ENCODE measurements at places on chromosomes 4 and X. TPM values are rescaled to one million over a fixed set of nuclear protein-coding genes. Genes with fewer than 3 reads are reported as not detected.

GRCh38 chr4:26992657-26993361, 132.2 kb downstream of the STIM2 start:
- H3K27me3 ChIP-seq, result no peaks in the 10 kb centered on the region
- peaks cover 6% of the 10 kb centered on the region for H3K4me1 ChIP-seq
- no peak overlapping the region for H3K4me3 ChIP-seq
- no peaks in the 10 kb centered on the region for H3K36me3 ChIP-seq
- peak; percentile 95 for DNase-seq
- H3K27ac ChIP-seq, result peak overlapping the region; percentile 38

GRCh38 chrX:30246769-30247489, at the start of gene MAGEB1:
TSS of gene MAGEB1 (plus strand) at chrX:30247146. CDS start at chrX:30250494, 3,348 bp downstream.
- H3K4me1 ChIP-seq, result no peaks in the 10 kb centered on the region
- H3K4me3 ChIP-seq, result no peak within 1 kb of the TSS
- no peak within 1 kb of the TSS for H3K27ac ChIP-seq
- DNase-seq, result no peak

- H3K36me3 ChIP-seq, result no peaks in the 10 kb centered on the region
- peaks cover 5% of the 10 kb centered on the region for H3K4me1 ChIP-seq
- no peak overlapping the region for H3K4me3 ChIP-seq
- no peak overlapping the region for H3K27ac ChIP-seq
Measured at GRCh38 chr4:169279108-169279507, 8.4 kb upstream of the SH3RF1 start.

GRCh38 chr4:105145903-105146275, 787 bp upstream of the TET2 start:
- H3K27me3 ChIP-seq, result no peaks in the 10 kb centered on the region
- peak overlapping the region; percentile 85 for H3K27ac ChIP-seq
- H3K4me3 ChIP-seq, result peak overlapping the region; percentile 64
- H3K36me3 ChIP-seq, result no peaks in the 10 kb centered on the region

DNA sequence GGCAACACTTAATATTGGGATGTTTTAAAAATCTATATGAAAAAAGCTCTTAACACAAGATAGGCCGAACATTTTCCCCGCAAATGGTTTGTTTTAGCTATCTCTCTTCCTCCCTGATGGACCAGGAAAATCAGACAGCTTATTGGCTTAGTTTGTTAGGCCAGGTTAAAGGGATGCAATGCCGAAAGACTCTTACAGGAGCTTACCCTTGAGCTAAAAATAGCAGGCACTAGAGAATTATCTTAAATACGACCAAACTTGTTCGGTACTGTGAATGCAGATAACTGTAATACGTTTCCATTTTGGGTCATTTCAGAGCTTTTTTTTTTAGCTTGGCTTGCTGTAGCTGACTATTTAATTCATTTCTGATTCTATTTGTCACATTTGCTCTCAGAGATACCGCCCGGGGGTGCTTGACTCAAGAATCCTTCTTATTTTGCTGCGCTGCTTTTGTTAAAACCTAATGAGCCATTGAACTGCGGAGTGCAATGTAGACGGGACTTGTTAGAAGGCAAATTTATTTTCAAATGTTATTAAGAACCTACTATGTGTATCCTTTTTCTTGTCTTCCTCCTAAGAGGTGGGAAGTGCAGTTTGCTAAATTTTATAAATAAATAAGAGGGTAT, 23.3 kb downstream of the PPARGC1A start:
- no peaks in the 10 kb centered on the region for H3K27me3 ChIP-seq
- DNase-seq, result no peak
- H3K4me3 ChIP-seq, result no peak overlapping the region
- no peaks in the 10 kb centered on the region for H3K36me3 ChIP-seq
- H3K27ac ChIP-seq, result no peak overlapping the region

GRCh38 chr4:4606321-4606720, 64.5 kb upstream of the STX18 start:
- peak; percentile 38 for DNase-seq
- H3K27me3 ChIP-seq, result no peaks in the 10 kb centered on the region
- H3K4me1 ChIP-seq, result peaks cover 4% of the 10 kb centered on the region
- H3K27ac ChIP-seq, result no peak overlapping the region

DNA sequence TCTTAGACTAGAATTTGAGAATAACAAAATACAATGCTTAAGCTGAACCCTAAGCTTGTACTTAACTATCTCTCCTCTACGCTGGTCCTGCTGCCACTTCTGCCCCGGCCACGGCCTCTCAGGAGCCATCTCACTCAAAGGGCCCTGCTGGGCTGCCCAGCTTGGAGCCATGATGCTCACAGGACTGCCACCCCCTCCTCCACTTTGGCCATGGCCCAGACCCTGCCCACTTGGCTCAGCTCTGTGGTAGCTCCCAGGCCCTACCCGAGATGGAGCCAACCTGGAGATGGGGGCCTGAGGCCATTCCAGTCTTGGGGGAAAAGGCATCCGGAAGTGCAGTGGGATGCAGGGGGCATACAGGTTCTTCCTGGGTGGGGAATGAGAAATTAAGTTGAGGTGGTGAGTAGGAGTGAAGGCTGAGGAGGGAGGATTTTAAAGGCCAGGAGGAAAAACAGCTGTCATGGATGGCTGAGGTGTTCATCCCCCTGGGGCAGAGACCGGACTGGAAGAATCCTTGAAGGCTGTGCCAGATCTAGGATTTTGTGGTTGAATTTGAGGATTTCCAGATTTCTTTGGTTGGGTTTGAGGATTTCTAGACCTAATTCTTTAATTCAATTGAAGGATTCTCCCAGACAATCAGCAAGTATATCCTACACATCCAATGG, 824 bp downstream of the SASH3 start:
- no peak for DNase-seq
- H3K36me3 ChIP-seq, result no peaks in the 10 kb centered on the region
- H3K27ac ChIP-seq, result no peak overlapping the region
- no peaks in the 10 kb centered on the region for H3K4me1 ChIP-seq

DNA sequence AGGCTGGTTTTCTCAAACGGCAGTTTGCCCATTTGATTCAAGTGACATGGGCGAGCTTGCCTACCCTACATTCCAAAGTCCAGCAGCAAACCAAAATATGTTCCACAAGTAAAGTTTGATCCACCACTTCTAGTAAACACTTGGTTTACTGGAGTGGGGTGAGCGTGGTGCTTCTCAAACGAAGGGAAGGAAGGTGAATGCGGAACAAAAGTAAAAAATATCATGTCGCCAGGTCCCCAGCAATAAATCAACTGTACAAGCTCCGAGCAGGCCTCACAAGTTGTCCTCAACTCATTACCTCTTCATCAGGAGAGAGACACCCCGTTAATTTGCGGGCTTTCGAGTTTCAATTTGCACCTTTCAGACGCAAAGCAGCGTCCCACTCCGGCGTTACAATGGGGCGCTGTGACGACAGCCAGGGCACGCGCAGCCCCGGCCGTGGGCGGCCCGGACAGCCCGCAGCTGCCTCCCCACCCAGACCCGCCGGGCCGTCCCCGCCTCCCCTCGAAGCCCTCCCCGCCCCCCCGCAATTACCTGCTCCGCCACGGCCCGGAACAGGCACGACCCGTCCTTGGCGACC, 1.0 kb downstream of the OTUD4 start:
- peak overlapping the region; percentile 83 for H3K27ac ChIP-seq
- no peaks in the 10 kb centered on the region for H3K4me1 ChIP-seq
- H3K4me3 ChIP-seq, result peak overlapping the region; percentile 82

GRCh38 chrX:115013705-115014104, 3.7 kb downstream of the IL13RA2 start:
- no peaks in the 10 kb centered on the region for H3K36me3 ChIP-seq
- no peaks in the 10 kb centered on the region for H3K4me1 ChIP-seq
- H3K27ac ChIP-seq, result no peak overlapping the region
- no peaks in the 10 kb centered on the region for H3K27me3 ChIP-seq
- DNase-seq, result peak; percentile 6
- no peak overlapping the region for H3K4me3 ChIP-seq

GRCh38 chr4:80077639-80078038, 4.6 kb upstream of the ANTXR2 start:
- no peak overlapping the region for H3K27ac ChIP-seq
- H3K4me3 ChIP-seq, result no peak overlapping the region
- no peaks in the 10 kb centered on the region for H3K27me3 ChIP-seq
- H3K36me3 ChIP-seq, result no peaks in the 10 kb centered on the region
- DNase-seq, result peak; percentile 65

- no peak for DNase-seq
- H3K27ac ChIP-seq, result no peak overlapping the region
- no peak overlapping the region for H3K4me3 ChIP-seq
- H3K27me3 ChIP-seq, result no peaks in the 10 kb centered on the region
- no peaks in the 10 kb centered on the region for H3K4me1 ChIP-seq
Measured at GRCh38 chr4:94011190-94011589, 182.6 kb downstream of the ATOH1 start.

GRCh38 chrX:40433160-40433559, 147.6 kb upstream of the ATP6AP2 start:
- no peaks in the 10 kb centered on the region for H3K4me1 ChIP-seq
- no peak overlapping the region for H3K27ac ChIP-seq
- no peak overlapping the region for H3K4me3 ChIP-seq
- no peak for DNase-seq

DNA sequence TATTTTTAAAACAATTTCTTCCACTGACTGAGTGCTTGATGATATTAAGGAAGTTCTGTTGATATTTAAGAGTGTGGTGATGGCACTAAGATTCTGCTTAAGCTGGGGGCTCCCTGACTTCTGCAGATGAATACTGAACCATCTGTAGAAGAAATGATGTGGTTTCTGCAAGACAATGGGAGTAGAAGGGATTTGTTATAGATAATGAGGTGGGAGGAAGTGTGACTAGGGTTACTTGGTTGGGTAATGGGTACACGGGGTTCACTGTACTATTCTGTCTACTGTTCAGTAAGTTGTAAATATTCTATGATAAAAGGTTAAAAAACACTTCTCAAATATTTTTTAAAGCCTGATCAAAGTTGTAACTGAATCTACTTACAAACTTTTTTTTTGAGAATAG, 60.9 kb upstream of the TXK start:
- H3K4me1 ChIP-seq, result peaks cover 3% of the 10 kb centered on the region
- H3K36me3 ChIP-seq, result no peaks in the 10 kb centered on the region
- DNase-seq, result peak; percentile 12

GRCh38 chr4:167234316-167234881, at the start of gene SPOCK3:
TSS of gene SPOCK3 (minus strand) at chr4:167234494.
- H3K27me3 ChIP-seq, result no peaks in the 10 kb centered on the region
- peak within 1 kb of the TSS; percentile 43 for H3K4me3 ChIP-seq
- H3K4me1 ChIP-seq, result no peaks in the 10 kb centered on the region
- no peaks in the 10 kb centered on the region for H3K36me3 ChIP-seq
- H3K27ac ChIP-seq, result no peak within 1 kb of the TSS
- DNase-seq, result peak; percentile 31

DNA sequence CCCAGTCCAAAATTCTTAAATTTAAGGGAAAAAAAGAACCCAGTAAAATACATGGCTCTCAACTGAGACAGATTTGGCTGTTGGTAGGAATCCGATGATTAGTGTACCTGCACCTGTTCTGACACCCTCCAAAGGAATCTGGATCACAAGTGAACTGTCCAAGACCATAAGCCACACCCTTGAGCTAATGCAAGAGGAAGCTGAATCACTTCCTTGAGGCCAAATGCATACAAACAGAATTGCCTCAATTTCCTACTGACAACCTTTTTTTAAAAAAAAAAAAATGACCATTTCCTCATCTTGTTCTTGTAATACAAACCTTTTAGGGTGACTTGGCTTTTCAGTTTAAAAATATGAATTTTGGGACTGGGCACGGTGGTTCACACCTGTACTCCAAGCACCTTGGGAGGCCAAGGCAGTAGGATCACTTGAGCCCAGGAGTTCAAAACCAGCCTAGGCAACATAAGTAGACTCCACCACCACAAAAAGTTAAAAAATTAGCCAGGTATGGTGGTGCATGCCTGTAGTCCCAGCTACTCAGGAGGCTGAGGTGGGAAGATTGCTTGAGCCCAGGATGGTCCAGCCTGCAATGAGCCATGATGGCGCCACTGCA, 10.7 kb upstream of the FBXL5 start:
- H3K4me1 ChIP-seq, result peaks cover 3% of the 10 kb centered on the region
- peak overlapping the region; percentile 15 for H3K27ac ChIP-seq
- H3K27me3 ChIP-seq, result no peaks in the 10 kb centered on the region
- no peaks in the 10 kb centered on the region for H3K36me3 ChIP-seq
- peak; percentile 52 for DNase-seq

DNA sequence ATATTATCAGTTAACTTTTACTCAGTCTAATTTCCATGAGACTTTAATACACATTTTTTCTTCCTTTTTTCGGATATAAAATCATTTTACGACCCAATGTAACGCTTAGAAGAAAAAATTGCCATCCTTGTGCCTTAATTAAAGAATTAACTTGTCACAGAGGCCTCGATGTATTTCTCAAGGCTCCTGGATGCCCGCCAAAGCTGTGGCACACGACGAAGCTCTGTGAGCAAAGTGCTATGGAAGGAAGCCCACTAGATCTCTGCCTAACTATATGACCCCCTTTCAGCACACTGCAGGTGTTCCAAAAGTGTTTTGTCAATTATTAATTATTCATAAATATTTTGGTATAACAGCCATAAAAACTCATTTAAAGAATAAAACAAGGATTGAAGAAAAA, 54.4 kb downstream of the TAPT1 start:
- no peaks in the 10 kb centered on the region for H3K4me1 ChIP-seq
- H3K27me3 ChIP-seq, result no peaks in the 10 kb centered on the region
- H3K4me3 ChIP-seq, result no peak overlapping the region
- DNase-seq, result no peak
- H3K27ac ChIP-seq, result no peak overlapping the region

GUF1 gene
- 20.9 TPM for polyA plus RNA-seq

F8A1 gene
- 5.4 TPM for polyA plus RNA-seq

RS1 gene
- not detected for polyA plus RNA-seq

HTR2C gene
- polyA plus RNA-seq, result not detected

DNAAF6 gene
- polyA plus RNA-seq, result not detected

DCLK2 gene
- 5.1 TPM for polyA plus RNA-seq

Data from fibroblast of lung (primary cell).